ENCODE measurements at places on chromosomes 7 and 10.
A peak's percentile ranks its signal among the peaks of the same experiment; 100 is the strongest.

DNA sequence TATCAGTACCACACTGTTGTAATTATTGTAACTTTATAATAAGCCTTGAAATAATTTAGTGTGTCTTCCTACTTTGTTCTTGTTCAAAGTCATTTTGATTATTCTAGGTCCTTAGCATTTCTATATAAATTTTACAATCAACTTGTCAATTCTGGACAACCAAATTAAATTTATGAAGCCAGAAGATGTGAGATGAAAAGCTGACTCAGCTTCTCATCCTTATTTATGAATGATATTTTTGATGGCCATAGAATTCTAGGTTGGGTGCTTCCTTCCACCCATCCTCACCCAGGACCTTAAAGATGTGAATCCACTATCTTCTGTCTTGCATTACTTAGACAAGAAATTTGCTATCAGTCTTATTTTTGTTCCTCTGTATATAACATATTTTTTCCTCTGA lies 261.1 kb downstream of the GFRA1 start:
- H3K27ac ChIP-seq: no peak overlapping the region
- H3K36me3 ChIP-seq: no peaks in the 10 kb centered on the region
- H3K27me3 ChIP-seq: no peaks in the 10 kb centered on the region
- no peaks in the 10 kb centered on the region for H3K4me1 ChIP-seq
- H3K4me3 ChIP-seq: no peak overlapping the region

DNA sequence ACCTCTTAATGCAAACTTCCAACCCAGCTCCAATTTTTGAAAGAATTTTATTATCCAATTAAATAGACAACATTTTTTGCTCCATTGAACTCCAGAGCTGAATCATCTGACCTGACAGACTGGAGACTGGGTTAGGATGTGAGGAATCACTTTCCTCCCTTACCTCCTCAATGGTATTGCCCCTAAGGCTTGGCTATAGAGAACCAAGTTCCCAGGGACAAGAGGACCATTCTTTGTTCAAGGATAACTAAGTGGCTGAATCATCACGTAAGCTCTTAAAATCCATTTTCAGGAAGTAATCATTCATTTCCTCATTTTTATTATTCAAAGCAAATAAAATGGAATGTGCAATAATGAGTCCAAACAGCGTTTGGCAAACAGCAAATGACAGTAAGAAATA lies 335.1 kb downstream of the GATA3 start:
- H3K4me1 ChIP-seq: peaks cover 2% of the 10 kb centered on the region

GRCh38 chr7:140581411-140581810 lies 59.2 kb downstream of the DENND2A start:
- H3K27ac ChIP-seq: no peak overlapping the region
- peaks cover 16% of the 10 kb centered on the region for H3K27me3 ChIP-seq
- H3K4me1 ChIP-seq: peaks cover 3% of the 10 kb centered on the region
- no peaks in the 10 kb centered on the region for H3K36me3 ChIP-seq
- no peak overlapping the region for H3K4me3 ChIP-seq

- H3K36me3 ChIP-seq: no peaks in the 10 kb centered on the region
- peaks cover 56% of the 10 kb centered on the region for H3K27me3 ChIP-seq
- no peak for DNase-seq
- H3K4me3 ChIP-seq: no peak overlapping the region
- H3K4me1 ChIP-seq: peaks cover 3% of the 10 kb centered on the region
Observed at GRCh38 chr7:157590526-157590925, 253.7 kb downstream of the DNAJB6 start.

DNA sequence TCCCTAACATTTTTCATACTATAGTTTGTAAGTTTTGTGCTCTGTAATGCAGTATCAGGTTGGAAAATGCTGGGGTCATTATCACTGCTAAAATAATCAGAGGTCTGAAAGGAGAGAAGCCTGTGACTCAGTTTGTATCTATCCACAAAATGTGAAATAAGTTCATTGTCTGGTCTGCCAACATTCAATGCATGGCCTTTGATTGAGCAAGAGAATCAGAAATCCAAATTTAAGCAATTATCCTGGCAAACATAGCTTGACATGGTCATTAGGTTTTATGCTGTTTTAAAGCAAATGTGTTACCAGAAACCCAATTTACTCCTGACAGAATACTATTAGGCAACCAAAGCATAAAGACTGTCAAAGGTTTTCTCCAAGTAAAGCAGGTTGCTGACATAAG lies 709.7 kb upstream of the SEMA3D start:
- no peaks in the 10 kb centered on the region for H3K36me3 ChIP-seq
- H3K27ac ChIP-seq: no peak overlapping the region
- H3K4me1 ChIP-seq: no peaks in the 10 kb centered on the region
- H3K27me3 ChIP-seq: no peaks in the 10 kb centered on the region
- no peak for DNase-seq
- H3K4me3 ChIP-seq: no peak overlapping the region

DNA sequence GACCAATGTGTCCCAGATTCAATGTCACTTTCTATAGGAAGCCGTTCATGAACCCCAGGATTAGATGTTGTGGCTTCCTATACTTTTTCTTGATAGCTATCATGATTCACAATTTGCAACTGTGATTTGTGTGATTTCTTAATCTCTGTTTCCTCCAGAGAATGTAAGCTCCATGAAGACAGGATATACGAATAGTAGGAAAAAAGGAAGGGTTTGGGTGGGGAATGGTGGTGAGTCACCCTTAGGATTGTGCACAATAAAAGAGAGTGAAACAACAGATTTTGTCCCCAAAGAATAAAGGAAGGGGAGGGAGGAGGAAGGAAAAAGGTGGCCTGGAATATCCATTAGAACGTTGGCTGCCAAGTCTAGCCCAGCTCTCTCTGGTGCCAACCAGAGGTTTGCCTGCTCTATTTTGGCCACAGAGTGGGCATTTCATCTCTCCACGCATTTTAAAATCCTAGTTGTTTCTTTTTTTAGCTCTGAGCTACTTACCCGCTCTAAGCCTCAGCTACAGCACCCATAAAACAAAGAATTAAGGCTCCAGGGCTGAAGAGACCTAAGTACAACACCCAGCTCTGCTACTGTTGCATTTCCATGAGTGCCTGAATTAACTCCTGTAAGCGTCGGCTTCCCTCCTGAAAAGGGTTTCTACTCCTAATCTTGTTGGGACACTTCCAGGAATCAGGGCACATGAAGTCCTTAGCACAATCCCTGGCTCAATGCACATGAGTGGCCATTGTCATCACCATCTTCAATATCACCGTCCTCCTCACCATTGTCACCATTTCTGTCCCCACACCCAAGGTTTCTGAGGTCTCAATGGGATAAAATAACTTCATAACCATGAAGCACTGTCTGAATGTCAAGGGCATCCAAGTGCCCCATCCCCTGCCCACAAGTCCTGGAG lies 3.5 kb downstream of the HK1 start:
- no peak for DNase-seq
- no peak overlapping the region for H3K27ac ChIP-seq
- no peak overlapping the region for H3K4me3 ChIP-seq

DNA sequence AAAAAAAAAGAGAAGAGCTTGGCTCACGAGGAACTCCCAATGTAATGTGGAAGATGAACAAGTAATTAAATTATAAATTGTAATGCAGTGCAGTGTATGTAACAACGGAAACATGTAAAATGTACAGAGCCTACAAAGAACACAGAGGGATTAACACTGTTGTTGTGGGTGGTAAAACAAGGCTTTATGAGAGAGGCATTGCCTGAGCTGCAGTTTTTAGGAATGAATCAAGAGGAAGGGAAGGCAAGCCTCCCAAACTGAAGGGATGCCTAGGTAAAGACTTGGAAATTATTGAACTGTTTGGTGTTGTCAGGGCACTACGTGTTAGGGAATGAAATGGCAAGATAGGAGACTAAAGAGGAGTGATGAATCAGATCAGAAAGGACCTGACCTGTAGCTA lies 213.7 kb downstream of the HTR7 start:
- H3K36me3 ChIP-seq: no peaks in the 10 kb centered on the region
- no peak overlapping the region for H3K4me3 ChIP-seq
- H3K27ac ChIP-seq: no peak overlapping the region
- no peak for DNase-seq
- no peaks in the 10 kb centered on the region for H3K4me1 ChIP-seq
- H3K27me3 ChIP-seq: no peaks in the 10 kb centered on the region

DNA sequence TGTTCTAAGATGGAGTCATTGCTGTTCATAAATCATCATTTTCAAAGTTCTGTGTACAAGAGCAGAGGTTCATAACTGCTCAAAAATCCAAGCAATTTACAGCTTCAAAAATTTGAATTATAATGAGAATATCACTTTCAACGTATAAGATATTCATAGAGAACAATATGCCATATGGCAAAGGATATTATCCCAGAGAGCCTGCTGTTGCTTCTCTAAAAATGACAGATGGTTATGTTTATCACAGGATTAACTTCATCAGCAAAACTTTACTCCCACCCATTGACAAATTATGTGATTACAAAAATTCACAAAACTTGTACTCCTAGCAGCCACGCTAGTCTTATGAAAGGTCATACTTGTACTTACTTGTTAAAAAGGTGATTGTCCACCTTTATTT lies 105.1 kb downstream of the PIP4K2A start:
- no peaks in the 10 kb centered on the region for H3K27me3 ChIP-seq
- H3K36me3 ChIP-seq: peaks cover 20% of the 10 kb centered on the region
- no peak overlapping the region for H3K4me3 ChIP-seq
- H3K4me1 ChIP-seq: peaks cover 67% of the 10 kb centered on the region
- H3K27ac ChIP-seq: peak overlapping the region; percentile 100

DNA sequence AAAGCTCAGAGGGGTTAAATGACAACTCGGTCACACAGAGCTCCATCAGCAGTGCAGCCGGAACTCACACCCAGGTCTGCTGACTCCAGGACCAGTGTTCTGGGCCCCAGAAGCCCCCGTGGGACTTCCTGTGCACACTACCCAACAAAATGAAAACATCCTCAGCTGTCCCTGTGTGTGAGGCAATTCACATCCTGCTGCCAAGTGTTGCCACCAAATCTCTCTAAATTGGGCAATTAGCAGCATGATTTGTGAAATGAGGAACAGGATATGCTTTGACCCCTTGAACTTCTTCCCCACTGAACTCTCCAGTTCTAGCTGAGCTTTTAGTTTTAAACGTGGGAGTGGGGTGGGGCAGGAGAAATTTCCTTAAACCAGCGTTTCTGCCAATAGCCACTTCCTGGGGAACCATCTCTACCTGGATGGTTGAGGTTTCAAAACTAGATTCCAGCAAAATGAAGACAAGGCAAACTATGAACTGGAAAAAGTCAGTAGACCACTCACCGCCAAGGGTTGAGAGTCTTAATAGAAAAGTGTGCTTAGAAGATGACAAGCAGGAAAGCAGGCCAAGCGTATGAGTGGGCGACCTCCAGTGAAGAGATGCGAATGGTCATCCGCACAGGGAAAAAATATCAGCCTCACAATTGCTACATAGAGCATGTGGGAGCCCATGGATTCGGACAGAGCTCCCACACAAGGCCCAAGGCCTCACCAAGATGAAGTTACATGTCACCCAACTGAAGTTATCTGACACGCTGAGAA lies 51.9 kb upstream of the CHST15 start:
- H3K27ac ChIP-seq: no peak overlapping the region
- no peaks in the 10 kb centered on the region for H3K36me3 ChIP-seq
- H3K4me1 ChIP-seq: peaks cover 2% of the 10 kb centered on the region
- no peak overlapping the region for H3K4me3 ChIP-seq
- H3K27me3 ChIP-seq: no peaks in the 10 kb centered on the region
- DNase-seq: no peak

- H3K4me3 ChIP-seq: peak overlapping the region; percentile 99
- H3K27ac ChIP-seq: peak overlapping the region; percentile 96
- peaks cover 2% of the 10 kb centered on the region for H3K36me3 ChIP-seq
- no peak for DNase-seq
- peaks cover 35% of the 10 kb centered on the region for H3K4me1 ChIP-seq
Observed at GRCh38 chr10:18659819-18660535, 746 bp downstream of the ARL5B start.

- H3K36me3 ChIP-seq: peaks cover 7% of the 10 kb centered on the region
- no peak overlapping the region for H3K4me3 ChIP-seq
- H3K4me1 ChIP-seq: peaks cover 3% of the 10 kb centered on the region
- peak overlapping the region; percentile 87 for H3K27ac ChIP-seq
Observed at GRCh38 chr7:158734861-158735260, 30.3 kb upstream of the NCAPG2 start.

DNA sequence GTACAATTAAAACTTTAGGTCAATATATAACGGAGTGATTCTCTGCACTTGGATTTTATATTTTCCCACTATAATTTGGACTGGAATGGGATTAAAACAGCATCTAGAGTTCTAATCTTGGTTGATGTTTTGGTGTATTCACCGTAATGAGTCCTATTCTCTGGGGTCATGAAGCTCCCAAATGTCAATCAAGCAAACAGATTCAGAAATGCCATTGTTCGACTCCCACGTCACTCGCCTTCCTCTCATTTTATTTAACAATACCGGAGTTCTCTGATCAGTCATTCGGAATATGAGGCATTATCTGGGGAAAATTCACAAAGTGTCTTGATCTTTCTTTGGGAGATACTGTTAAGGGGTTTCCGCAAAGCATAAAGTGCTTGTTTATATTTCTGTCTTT lies 26.5 kb downstream of the SKIDA1 start:
- peaks cover 12% of the 10 kb centered on the region for H3K4me1 ChIP-seq
- H3K27ac ChIP-seq: no peak overlapping the region
- no peak for DNase-seq
- H3K27me3 ChIP-seq: peaks cover 56% of the 10 kb centered on the region
- peaks cover 5% of the 10 kb centered on the region for H3K36me3 ChIP-seq
- H3K4me3 ChIP-seq: no peak overlapping the region

DNA sequence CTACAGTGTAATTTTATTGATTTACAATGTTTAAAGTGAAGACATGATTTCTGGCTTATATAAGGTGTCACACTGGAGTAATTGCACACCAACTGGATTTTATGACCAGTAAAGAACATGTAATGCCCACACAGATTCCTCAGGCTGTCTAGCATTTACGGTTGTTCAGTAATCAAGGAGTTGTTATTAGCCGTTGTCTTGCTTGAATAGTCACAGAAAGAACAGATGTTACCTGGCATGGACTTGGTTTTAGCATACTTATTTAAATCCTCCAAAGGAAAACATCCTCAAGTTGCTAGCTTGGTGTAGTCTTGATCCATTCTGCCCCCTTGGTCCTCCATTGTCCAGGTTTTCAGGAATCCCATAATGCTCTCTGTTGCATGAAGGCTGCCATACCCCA lies 65.8 kb downstream of the POU6F2 start:
- no peaks in the 10 kb centered on the region for H3K4me1 ChIP-seq
- no peak for DNase-seq
- no peaks in the 10 kb centered on the region for H3K36me3 ChIP-seq
- H3K27ac ChIP-seq: no peak overlapping the region

- peaks cover 34% of the 10 kb centered on the region for H3K27me3 ChIP-seq
- H3K36me3 ChIP-seq: no peaks in the 10 kb centered on the region
- no peak overlapping the region for H3K4me3 ChIP-seq
Observed at GRCh38 chr10:71314028-71314693, 4.9 kb upstream of the SLC29A3 start.

GRCh38 chr7:148191391-148192065 lies 399.0 kb upstream of the C7orf33 start:
- DNase-seq: no peak
- peaks cover 23% of the 10 kb centered on the region for H3K27me3 ChIP-seq
- no peaks in the 10 kb centered on the region for H3K4me1 ChIP-seq
- H3K4me3 ChIP-seq: no peak overlapping the region

- peaks cover 27% of the 10 kb centered on the region for H3K27me3 ChIP-seq
- no peak overlapping the region for H3K4me3 ChIP-seq
- H3K36me3 ChIP-seq: peaks cover 3% of the 10 kb centered on the region
- peaks cover 15% of the 10 kb centered on the region for H3K4me1 ChIP-seq
- DNase-seq: no peak
Observed at GRCh38 chr7:92421676-92422435, 25.4 kb upstream of the GATAD1 start.
